Activated gamma-delta T cell treated with Interleukin-2 at 50 U/mL for 16 hours (primary cell): ENCODE measurements at places on chromosomes 4 and X.

GRCh38 chrX:97797076-97797475 is 913.4 kb downstream of the RPA4 start:
- no peak for DNase-seq

DNA sequence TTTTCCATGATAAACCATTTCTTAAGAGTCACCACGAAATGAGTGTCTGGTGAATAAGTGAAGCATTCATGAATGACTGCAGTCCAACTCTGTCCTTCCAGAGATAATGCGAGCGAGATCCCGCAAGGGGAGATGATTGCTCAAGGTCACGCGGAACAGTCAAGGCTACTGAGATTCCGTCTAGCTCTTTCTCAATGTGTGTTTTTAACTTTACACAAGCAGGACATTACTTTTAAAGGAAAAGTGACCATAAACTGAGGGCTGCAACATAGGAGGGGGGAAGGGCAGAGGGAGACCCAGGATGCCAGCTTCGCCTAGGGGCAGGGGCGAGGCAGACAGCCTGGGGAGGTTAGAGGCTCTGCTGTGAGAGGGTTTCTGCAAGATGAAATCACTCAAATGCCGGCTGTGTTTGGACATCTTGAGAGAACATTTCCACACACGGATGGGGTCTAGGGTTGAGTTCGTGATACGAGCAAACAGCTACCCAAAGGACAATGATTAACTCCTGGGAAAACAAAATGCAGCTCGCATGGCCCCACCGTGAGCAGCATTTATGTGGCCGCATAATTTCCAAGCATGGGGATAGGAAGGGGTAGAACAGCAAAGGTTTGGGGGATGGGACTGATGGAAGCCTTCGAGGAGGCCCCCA is 23.8 kb upstream of the CCNQ start:
- no peak for DNase-seq

DNA sequence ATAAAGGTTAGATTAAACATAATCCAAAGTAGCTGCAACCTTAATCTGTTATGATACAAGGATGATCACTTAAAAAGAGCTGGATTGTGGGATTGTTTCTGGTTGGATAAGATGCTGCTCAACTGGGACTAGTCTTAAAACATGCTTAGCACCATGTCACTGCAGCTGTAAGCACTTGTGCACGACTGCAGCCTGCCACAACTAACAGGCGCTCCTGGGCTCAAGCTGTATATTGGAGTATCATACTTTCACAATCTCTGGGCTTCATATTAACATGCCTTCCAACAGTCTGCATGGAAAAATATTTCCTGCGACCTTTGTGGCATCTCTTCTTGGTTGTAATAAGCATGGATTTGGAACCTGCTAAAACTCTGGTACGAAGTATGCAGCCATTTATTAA is 493.0 kb upstream of the PITX2 start:
- DNase-seq = no peak

GRCh38 chr4:148152868-148153625 is 289.2 kb downstream of the NR3C2 start:
- DNase-seq = no peak

DNA sequence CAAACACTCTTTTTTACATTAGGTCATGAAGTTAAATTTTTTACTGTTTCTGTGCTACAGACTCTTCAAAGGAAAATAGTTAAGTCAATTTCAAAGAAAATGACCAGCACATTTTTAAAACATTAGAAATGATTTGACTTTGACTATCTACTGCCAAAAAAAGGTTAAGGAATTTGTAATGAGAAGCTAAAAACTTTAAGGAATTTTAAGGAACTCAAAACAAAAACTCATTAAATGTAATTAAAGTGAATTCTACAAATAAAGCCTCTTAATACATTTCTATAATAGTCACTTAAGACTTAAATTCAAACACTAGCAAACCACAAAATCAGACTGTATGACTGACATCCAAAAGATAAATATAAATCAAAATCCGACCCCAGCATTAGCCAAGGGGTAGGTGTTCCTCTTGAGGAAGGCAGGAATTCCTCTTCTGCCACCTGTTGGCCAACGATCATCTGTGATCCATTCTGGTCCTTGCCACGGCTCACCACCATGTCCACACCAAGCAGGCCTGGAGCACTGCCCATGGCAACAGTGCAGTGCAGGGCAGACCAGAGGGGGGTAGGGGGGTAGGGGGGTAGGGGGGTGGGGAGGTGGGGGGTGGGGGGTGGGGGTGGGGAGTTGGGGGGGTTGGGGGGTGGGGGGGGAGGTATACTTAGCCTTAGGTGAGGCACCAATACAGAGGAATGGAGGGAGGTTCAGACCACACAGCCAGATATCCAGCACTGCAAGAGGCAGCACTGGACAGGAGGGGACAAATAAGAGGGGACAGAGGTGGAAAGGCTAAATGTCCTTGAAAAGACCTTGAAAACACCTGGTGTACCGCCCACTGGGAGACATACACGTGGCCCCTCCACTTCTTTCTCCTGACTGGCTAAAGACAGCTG is 287.4 kb downstream of the CHIC1 start:
- no peak for DNase-seq

- DNase-seq = no peak
Observed at GRCh38 chrX:24153178-24153795, 3.8 kb downstream of the ZFX start.

DNA sequence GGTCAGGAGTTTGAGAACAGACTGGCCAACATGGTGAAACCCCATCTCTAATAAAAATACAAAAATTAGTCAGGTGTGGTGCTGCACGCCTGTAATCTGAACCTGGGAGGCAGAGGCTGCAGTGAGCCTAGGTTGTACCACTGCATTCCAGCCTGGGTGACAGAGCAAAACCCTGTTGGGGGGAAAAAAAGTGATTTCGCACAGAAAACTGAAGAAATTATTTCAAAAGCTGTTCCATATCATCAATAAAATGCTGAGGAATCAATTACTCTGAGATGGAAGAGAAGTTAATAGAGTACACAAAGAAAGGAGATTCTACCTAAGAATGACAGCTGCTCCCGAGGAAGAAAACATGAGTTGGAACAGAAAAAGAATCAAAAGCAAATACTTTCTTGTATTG is 95.9 kb downstream of the PDGFC start:
- DNase-seq = no peak

DNA sequence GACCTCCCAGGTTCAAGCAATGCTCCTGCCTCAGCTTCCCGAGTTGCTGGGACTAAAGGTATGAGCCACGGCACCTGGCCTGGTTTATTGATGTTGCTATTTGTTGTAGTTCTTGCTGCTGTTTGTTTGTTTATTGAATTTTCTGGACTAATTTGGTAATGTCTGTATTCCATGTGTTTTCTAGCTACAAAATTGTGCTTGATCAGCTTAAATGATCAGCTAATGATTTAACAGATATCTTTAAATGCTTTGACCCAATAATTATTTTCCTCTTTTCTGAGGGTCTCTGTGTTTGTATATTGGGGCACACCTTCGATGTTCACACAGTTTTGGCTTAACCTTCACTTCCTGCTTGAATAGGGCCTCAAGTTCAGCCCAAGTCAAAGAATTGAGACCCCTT is 488.1 kb upstream of the HTR2C start:
- DNase-seq = no peak

GRCh38 chrX:27884654-27885053 is 76.9 kb downstream of the MAGEB10 start:
- no peak for DNase-seq

DNA sequence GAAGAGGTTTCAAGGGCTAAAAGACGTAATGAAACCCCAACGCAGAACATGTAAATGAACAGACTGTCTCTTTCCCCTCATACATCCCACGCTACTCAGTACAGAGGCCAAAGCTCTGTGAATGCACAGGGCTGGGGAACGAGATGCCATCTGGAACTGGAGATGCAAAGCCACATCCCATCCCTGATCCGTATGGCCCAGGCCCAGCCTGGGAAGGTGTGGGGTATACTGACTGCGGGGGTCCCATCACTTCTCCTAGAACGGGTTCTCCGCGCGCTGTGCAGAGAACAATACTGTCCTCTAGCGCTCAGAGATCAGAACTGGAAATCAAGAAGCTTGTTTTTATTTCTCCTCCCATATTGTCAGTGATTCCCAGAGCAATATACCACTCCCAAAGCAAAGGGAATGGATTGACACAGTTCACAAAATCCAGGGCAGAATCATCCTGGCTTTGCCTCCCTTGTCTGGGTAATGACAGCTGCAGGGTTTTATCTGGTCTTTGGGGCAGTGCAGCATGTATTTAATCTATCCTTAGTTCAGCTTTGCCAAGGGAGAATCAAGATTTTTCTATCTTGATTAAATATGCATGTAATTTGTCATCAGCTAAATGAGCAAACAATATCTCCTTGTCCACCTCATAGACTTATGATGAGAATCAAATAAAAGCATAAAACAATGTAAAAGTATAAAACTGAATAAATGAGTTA is 47.3 kb upstream of the TLR3 start:
- DNase-seq = no peak

- no peak for DNase-seq
Observed at GRCh38 chr4:114208574-114209151, 229.2 kb upstream of the ARSJ start.

GRCh38 chrX:156003486-156004185 is 6.1 kb downstream of the IL9R start:
- no peak for DNase-seq

DNA sequence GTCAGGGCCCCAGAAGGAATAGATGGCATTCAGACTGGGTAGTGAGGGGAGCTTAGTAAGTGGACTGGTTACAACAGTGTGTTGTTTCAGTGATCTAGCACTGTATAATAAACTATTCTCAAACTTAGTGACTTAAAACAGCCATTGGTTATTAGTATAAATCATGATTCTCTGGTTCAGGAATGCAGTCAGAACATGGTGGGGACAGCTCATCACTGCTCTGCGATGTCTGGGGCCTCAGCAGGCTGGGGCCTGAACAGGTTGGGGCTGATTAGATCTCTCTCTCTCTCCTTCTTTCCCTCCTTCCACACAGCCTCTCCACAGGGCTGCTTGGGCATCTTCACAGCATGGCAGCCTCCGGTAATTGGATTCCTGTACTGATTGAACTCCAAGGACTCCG is 160.4 kb downstream of the GATB start:
- no peak for DNase-seq

- DNase-seq = no peak
Observed at GRCh38 chr4:13548059-13548983, 4.0 kb upstream of the NKX3-2 start.

DNA sequence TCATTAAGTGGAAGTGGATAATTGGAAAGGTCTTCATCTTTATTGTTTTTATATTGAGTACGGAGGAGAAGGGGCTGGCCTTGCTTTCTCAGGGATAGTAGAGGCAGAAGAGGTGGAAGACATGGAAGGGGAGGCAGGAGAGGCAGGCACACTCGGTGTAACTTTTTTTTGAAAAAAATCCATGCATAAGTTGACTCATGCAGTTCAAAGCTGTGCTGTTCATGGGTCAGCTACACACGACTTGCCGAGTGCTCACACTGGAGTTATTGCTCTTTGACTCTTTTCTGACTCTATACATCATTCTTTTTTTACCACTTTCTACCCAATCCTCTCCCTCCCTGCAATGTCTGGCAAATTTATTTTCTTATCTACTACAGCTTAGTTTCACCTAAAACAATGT is 158.3 kb upstream of the AADAT start:
- no peak for DNase-seq

DNA sequence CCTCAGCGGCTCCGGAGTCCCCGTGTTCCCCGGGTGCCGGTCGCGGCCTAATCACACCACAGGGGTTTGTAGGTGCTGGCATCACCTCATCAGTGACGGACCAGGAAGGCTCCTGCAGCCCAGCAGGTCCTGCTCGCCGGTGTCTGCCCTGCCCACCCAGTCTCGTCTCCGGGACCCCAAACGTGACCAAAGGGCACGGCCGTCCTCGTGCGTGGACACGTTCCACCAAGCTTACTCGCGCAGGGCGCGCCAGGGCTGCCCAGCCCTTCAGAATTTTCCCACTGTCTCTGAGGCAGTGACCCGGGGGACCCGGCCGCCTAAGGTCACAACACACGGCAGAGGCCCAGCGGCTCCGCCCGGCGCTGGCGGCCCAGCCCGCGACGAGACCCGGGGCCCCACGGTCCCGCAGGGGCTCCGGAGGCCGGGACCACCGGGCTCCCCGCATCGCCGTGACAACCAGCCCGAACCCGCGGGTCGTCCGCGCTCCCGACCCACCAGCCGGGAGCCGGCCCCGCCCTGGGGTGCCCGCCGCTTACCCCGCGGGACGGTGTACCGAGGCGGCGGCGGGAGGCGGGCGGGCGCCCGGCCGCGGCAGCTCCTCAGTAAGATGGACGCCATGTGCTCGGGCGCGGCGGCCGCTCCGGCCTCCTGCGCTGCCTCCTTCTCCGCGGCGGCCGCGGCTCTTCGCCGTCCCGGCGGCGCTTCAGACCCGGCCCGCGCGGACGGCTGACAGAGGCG is 454 bp downstream of the LETM1 start:
- no peak for DNase-seq

DNA sequence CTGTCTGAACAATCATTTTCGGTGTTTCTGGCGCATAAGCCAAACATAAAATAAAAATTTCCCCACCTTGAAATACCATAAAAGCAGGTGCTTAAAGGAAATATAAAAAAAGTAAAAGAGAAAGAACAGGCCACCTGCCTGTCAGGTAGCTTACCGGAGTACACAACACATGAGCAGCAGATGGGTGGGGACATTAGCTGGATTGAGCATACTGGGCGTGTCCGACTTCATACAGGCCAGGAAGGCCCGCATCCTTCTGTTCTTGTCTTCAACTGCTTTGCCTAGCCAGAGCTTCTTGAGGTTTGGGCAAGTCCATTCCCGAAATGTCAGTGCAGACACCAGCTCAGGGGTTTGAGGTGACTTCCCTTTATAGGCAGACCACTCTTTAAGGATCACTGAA is 66.7 kb downstream of the FAM120C start:
- no peak for DNase-seq

DNA sequence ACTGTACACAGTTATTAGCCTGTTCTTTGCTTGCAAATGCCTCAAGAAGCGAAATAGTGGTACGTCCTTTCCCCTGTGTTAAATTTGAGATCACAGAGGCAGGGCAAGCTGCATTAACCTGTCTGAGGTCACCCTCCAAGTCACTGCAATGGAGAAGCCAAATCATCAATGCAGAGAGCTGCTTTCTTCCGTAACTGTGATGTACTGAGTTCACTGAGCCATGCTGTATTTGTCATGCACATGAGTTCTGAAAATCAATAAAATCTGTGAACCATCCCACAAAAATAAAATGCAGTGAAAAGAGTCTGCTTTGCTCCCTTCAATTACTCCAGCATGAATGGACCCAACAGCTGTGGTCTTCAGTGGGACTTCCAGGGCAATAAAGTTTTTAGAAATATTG is 393.5 kb downstream of the KCNIP4 start:
- DNase-seq = no peak

GRCh38 chr4:26819478-26820095 is 41.1 kb upstream of the STIM2 start:
- DNase-seq = no peak

DNA sequence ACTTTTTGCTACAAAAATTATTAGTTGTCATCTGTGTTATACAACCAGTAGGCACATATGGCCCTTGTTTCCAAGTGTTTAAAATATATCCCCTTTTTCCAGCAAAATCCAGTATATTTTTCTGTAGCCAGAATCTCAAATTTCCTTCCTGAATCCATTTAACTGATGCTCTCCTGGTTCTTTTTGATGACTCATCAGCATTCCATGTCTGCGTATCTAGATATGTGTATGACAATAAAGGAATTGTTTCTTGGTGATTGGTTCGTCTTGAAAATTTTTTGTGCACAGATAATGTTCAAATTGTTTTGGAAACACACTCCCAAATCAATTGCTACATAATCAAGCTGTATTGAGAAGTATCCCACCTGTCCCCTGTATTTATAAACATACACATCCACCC is 98.3 kb downstream of the ITM2A start:
- DNase-seq = no peak
